ENCODE measurements at places on chromosomes 4 and X. TPM values are rescaled to one million over a fixed set of nuclear protein-coding genes. Genes with fewer than 3 reads are reported as not detected.

The TENM3 gene
- total RNA-seq = 6.1 TPM

The FGD1 gene
- total RNA-seq = 10.2 TPM

The QRFPR gene
- 0.51 TPM for total RNA-seq

DNA sequence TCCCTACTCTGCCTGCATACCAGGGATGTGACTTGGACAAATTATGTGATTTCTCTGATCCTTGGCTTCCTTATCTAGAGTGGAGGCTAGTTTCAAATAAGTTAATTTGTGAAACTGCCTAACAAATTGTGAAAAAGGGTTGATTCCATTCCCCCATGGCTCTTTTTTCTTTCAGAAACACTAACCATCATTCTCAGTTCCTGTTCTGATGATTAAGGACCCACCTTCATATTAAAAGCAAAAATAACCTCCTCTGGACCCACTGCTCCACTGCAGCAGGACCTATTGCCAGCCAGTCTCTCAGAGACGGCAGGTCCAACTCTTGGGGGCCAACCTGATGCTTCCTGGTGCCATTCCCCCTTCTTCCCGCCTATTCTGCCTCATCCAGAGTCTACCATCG is 4.5 kb upstream of the ANXA5 start:
- no peak for DNase-seq

DNA sequence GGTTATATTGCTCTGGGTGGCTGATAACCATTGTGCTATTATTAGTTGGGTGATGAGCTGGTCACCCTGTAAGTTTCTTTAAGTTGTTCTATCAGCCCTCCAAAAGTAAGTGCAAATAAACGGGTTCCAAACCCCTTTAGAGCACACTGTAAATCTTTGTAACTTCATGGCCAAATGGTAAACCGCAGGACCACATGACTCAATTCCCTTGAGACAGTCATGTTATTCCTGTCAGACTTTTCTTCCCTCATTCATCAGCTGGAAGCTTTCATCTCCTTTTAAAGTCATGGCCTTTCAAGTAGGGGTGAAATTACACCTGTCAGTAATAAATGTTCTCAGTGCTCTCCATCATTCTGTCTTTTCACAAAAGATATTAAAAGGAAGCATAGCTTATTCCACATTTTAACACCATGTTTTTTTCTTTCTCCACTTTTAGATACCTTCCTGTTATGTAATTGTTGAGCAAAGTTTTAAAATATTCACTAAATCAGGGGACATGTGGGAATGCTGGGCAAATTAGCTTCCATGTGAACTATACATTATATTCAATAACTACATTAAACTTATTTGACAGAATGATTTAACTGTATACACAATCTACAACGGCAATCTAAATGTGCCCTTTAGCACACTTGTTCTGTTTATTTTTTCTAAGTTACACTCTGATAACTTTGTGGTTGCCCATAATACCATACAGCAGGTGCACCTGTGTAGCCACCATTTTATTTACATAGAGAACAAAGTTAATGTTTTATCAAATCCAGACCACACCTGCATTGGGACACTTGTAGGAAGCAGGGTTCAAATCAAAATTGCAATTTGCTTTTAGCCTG is 275.5 kb downstream of the CFAP299 start:
- DNase-seq = no peak

- DNase-seq = no peak
These were observed 53.9 kb downstream of the NBDY start for GRCh38 chrX:56782791-56783449.

- DNase-seq = no peak
These were observed 17.7 kb upstream of the P2RY8 start for GRCh38 chrX:1554469-1555210.

- DNase-seq = no peak
These were observed 92.7 kb downstream of the SH3KBP1 start for GRCh38 chrX:19794690-19795089.

- no peak for DNase-seq
These were observed 43.9 kb upstream of the CCDC149 start for GRCh38 chr4:24956763-24957162.

GRCh38 chrX:97728215-97728614 is 844.5 kb downstream of the RPA4 start:
- DNase-seq = no peak

DNA sequence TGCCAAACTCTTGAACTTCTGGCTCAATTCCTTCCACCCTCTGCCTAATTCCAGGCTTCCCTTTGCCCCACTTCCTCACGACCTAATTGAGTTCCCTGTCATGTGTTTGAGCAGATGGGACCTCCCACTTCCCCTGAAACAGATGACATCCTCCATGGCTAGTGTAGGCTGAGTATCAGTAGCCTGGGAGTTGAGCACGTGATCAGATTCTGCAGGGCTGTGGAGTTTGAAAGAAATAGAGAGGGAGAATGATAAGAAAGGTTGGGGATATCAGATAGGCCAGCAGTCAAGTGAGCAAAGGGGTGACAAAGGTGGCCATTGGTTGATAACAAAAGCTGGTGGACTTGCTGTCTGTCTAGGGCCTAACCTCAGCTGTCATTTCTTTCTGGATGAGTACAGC is 18.8 kb upstream of the NWD2 start:
- no peak for DNase-seq

Measured in epithelial cell of proximal tubule (primary cell).